ENCODE measurements at places on chromosomes 1 and 21.

DNA sequence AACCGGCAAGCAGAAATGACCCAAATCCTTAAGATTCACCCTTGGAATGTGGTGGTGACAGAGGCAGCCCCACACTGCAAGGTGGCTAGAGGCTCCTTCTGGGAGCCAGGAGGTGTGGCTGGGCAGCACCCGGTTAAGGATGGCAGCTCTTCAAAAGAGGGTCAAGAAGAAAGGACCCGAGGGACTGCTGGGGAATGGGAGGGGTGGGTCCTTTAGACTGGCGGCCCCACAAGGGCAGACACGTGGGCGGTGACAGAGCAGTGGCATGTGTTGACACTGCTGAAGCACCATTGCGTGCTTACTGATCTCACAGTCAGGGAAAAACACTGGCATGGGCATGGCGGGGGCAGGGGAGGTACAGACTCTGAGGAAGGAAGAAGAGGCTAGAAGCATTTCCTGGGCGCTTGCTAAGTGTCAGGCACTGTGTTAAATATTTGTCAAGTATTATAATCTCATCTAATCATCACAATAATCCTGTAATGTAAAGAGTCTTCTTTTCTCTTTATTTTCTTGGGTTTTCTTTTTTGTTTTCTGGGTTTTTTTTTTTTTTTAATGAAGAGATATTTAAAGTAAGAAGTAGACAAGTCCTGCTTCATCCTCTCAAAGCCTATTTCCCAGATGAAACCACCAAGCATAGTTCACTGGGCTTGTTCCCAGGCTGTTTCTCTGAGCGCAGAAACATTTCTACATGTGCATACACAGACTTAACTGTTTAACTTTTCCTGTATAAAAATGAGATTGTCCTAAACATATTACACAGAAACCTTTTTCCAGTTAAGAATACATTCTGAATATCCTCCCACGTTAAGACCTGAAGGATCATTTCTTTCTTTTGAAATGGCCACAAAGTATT lies 165.8 kb upstream of the EDN2 start:
- peak; percentile 44 for DNase-seq

- no peak for DNase-seq
Measured at GRCh38 chr1:60935599-60936110, 146.7 kb upstream of the NFIA start.

- DNase-seq = no peak
Measured at GRCh38 chr1:227726318-227726717, 8.8 kb downstream of the JMJD4 start.

GRCh38 chr1:235331401-235331800 lies 3.0 kb downstream of the GGPS1 start:
- DNase-seq = no peak

DNA sequence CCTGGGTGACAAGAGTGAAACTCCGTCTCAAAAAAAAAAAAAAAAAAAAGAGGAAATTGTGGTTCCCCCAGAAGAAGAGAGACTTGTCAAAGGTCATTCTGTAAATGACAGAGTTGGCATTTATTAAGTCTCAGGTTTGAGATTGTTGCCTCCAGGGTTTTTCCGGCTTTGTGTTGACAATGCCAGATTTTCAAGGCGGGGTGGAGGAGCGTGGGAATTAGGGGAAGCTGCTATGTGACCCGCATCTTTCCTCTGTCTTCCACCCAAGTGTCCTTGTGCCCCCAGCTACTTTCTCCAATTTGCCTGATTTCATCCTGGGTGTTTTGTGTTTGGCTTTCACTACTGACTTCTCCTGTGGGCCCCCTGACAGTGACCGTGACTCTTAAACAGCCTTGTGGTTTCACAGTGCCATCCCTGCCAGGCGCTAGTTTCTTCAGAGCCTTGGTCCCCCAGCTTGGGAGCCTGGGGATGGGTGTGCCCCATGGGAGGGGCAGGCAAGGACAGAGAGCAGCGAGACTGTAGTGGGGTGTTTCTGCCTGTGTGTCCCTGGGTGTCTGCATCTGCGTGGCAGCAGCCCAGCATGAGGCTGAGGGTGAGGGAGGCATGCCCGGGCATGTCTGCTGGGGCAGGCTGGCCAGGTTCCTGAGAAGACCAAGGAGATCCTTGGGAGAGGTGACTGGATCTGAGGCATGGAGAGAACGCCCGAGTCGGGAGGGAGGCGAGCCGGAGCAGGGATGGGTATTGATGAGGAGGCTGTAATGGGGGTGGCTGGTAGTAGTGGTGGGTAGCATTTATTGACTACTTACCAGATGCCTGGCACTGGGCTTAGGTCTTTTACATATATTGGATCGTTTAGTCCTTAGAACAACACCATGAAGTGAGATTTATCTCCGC lies 46.3 kb downstream of the IER5 start:
- DNase-seq = peak; percentile 47

- DNase-seq = no peak
Measured at GRCh38 chr1:234208791-234209190, 164.5 kb upstream of the COA6 start.

DNA sequence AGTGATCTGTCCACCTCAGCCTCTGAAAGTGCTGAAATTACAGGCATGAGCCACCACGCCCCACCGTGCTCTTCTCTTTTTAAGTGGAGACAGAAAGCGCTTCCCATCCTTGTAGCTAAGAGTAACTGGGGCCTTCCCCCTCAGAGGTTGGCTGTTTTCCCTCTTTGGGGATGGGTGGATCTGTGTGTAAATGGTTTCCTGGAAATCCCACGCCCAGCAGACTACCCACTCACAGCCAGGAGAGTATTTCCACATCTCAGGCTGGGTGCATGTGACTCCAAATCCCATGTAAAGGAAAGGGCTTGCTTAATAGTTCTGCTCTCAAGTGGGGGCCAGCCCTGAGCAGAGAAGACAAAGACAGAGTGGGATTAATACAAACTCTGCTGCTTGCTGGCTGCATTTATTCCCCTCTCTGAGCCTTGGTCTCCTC lies 19.6 kb upstream of the TCEA3 start:
- DNase-seq = no peak

GRCh38 chr1:222815440-222815765 lies 564 bp downstream of the DISP1 start:
- no peak for DNase-seq

- peak; percentile 39 for DNase-seq
Measured at GRCh38 chr21:42003051-42003461, 7.1 kb downstream of the ZBTB21 start.

DNA sequence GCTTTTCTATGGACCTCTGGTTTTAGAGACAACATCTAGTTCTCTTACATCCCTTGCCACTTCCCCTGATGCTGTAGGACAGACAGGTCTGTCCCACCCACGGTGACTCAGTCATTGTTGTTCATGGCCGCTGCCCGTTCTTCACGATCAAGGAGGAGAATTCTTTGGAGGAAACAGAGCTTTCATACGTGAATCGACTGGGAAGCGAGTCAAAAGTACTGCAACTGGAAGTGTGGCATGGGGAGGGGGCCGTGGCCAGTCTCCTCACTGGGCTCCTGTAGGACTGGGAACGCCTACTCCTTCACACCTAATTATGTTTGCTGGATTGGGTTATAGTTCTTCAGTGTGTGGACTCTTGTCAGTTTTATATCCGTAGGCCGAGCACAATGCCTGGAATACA lies 4.4 kb upstream of the SLC37A1 start:
- no peak for DNase-seq

- DNase-seq = no peak
Measured at GRCh38 chr1:192954705-192955265, 104.4 kb downstream of the UCHL5 start.

DNA sequence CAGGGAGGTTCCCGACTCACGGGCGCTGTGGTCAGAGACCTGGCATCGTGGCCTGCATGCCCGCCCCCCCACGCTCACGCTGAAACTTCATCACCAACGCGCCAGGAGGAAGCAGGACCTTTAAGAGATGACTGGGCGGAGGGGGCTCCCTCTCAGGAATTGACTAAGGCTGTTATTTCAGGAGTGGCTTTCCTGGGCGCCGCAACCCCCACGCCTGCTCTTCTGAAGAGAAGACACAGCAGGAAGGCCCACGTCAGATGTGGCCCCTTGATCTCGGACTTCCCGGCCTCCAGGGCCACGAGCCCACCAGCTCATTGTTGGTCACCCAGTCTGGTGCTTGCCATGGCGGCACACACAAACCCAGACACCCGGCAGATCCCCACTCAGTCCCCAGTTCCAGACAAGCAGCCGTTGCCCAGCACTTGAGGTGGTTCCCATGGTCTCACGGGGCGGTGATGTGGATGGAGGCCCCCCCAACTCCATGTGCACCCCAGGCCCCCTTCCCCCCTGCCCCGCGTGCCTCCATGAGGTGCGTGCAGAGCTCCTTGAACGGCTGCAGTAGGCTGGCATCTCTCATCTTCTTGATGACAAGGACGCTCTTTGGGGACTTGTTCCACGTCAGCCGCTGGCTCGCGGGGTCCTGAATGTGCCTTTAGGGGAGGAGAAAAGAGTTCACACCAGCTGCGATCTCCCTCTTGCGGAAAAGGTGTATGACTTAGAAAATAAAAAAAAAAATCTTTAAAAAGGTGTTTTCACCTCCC lies 21.4 kb downstream of the NADK start:
- DNase-seq = no peak

DNA sequence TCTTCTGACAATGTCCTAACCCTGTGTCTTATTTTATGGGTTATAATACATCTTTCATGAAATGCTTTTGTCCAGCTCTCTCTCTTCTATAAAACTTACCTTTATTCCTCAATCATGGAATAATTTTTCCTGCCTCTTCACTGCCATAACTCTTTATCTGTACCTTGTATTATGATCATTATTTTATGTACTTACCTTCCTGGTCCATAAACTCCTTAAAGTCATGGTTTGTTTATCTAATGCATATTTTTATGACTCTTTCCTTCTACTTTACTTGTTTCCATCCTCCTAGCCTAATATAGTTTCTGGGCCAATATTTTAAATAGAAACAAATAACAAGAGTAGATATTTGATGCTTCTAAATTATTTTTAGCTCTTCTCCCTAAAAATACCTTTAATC lies 65.8 kb upstream of the BMP8A start:
- DNase-seq = no peak

DNA sequence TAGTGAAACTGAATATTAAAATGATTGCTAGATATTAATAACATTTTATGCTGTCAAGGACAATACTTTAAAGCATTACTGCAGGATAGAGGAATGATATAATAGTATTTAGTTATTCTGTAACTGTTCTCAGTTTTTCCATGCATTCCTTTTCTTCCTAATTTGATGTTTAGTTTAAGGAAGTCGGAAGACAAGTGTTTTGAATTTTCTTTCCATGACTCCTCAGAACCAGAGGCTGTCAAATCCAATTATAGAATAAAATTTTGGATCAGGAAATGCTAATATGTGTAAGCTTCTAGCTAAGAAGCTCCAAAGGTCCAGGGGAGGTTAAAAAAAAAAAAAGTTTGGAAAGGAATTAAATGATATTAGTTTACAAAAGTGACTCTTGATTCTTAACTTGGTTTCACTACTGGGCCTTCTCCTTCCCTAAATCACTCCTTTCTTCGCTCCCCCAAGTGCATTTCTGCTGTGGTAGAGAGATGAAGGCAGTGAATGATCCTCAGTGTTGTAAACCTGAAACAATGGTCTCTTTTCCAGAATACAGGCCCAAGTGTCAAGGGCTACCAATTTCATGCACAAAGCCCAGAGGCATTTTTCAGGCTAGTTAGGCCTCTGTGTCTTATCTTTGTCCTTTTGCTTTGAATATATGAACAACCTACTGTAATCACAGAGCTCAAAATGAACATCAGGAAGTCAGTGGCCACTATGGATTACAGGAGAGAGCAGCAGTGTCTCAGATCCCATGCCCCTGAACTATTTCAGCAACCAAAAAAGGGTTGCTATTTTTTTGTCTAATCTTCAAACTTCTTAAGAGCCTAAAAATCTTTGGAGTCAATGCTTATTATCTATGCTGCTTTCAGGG lies 6.2 kb downstream of the ADSS2 start:
- DNase-seq = no peak

GRCh38 chr21:36412916-36413315 lies 27.7 kb downstream of the CHAF1B start:
- DNase-seq = no peak

GRCh38 chr1:27931759-27932158 lies 3.0 kb upstream of the SMPDL3B start:
- DNase-seq = no peak

Measured in activated CD4-positive, alpha-beta T cell treated with anti-CD3 and anti-CD28 coated beads, Interleukin-10, Interleukin-2, amounts not matched to agents 100 ng/mL and 50 ng/mL, durations not matched to agents 16 hours and 8 hours (primary cell).